NCI-H1417 (cell line): ENCODE measurements at places on chromosomes 1 and 21.

DNA sequence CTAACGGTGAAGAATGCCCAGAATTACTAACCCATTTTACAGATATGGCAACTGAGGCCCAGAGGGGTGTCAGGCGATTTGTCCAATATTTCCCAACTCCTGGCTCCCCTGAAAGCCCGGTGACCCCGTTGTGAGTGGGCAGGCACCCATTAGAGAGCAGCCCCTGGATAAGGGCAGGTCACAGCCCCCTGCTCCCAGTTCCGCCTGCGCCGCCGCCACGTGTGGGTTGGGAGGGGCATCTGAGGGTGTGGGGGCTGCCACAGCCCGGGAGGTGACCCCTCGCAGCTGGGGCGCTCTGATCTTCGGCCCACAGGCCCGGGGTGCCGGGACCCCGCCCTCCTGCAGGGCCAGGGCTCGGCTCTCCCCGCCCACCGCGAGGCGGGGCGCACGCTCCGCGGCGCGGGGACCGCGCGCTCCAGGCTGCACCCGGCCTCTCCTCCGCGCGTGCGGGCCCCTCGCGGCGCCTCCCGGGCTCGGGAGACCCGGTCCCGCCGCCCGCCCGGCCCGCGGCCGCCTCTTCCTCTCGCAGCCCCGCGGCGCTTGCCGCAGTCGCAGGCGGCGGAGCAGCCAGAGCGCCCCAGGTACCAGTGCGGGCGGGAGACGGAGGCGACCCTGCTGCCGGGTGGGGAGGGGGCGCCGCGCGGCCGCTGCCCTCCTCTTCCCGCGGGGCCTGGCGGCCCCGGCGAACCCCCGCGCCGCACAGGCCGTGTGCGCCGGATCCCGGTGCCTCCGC, at the start of gene HTR6:
Gene HTR6, plus strand, starts transcription at position 423 of the 733 bp plus-strand sequence. CDS start 879 bp downstream, outside the sequence.
- no peak for DNase-seq

DNA sequence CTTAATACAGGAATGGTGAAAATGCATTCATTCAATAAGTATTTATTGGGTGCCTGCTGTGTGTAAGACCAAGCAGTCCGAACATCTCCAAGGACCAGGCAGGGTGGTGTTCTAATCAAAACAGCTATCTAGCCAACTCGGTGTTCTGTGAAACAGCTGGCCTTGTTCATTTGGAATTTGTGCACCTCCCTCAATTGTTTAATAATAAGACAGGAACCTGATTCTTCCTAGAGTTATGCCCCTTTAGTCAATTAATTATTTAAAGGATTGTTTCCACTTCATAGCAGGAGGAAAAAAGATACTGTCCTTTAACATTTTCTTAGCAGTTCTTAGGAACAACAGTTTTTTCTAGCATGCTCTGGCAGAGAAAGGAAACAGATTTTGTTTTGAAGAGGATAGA, 30.4 kb downstream of the S100A10 start:
- no peak for DNase-seq

DNA sequence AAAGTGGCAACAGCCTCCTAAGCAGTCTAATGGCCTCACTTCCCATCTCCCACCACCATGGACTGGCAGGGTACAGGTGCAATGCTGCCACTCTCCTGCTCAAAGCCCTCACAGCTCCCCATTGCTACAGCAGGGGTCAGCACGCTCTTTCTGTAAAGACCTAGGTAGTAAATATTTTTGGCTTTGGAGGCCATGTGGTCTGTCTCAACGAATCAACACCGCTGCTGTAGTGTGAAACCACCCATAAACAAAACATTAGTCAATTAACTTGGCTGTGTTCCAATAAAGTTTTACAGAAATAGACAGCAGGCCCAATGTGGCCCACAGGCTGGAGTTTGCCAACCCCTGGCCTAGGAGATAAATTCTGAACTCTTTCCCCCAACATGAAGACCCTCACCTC, 44.6 kb upstream of the TMEM125 start:
- DNase-seq, result no peak

- no peak for DNase-seq
Observed at GRCh38 chr1:111212634-111213335, 12.3 kb upstream of the DENND2D start.

- peak; percentile 72 for DNase-seq
Observed at GRCh38 chr1:210855440-210855839, 278.5 kb downstream of the KCNH1 start.

- no peak for DNase-seq
Observed at GRCh38 chr1:106921186-106921585, 135.3 kb upstream of the PRMT6 start.

DNA sequence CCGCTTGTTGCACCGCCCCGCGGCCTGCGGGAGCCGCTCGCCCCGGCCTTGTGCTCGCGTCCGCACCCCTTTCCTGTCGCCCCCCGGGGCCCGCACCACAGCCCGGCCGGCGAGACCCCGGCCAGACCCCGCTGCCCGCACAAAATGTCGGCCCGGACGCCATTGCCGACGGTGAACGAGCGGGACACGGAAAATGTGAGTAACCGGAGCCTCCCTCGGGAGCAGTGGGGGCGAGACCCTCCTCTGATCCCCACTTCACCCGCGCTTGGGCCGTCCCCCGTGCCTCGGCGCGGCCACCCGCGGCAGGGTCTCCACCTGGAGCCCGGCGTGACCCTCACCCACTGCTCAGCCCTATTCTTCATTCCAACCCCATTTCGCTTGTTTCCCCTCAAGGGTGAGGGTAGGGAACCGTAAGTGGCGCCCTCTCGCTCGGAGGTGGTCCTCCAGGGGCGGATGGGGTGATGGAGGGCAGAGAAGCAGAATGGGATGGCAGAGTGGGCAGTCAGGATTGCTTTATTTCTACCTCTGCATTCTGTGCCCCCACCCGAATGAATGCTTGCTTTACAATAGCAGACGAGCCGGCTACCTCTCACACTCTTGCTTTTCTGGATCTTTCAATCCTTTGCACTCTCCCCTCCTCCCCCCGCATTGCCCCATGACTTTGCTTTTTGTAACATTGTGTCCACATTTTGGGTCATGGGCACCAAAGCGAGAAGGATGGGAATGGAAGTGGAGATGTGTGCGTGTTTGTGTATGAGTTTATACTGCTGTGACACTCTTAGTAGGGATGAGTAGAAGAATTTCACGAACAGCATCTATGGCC, 954 bp downstream of the MARK1 start:
- DNase-seq, result peak; percentile 77

- no peak for DNase-seq
Observed at GRCh38 chr1:2403273-2403672, 9.1 kb downstream of the PEX10 start.

GRCh38 chr1:175317309-175317708, 124.7 kb upstream of the KIAA0040 start:
- no peak for DNase-seq

GRCh38 chr1:85494074-85494903, 29.3 kb upstream of the DDAH1 start:
- DNase-seq, result no peak

- no peak for DNase-seq
Observed at GRCh38 chr1:225909477-225909876, 14.6 kb downstream of the PYCR2 start.

GRCh38 chr1:220451532-220451931, 76.4 kb upstream of the MARK1 start:
- no peak for DNase-seq

DNA sequence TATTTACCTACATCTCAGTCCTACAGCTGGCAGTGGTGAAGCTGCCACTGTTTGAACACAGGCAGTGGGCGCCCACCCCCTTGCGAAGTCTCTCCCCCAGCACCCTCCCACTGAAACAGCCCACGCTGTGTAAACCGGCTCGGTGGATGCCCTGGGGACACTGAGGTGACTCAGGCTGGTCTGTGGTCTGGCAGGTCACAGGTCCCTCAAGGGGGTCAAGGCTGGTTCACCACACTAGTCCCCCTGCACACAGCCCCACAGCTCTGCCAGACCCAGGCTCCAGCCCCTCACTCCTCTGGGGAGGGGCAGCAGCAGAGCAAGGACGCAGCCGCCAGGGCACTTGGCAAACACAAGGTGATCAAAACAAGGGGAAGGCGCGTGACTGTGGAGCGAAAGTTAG, 7.6 kb downstream of the CHD5 start:
- no peak for DNase-seq

- DNase-seq, result peak; percentile 31
Observed at GRCh38 chr1:244918421-244919319, 54.3 kb upstream of the HNRNPU start.

GRCh38 chr1:201268604-201269151, 14.6 kb upstream of the PKP1 start:
- no peak for DNase-seq

DNA sequence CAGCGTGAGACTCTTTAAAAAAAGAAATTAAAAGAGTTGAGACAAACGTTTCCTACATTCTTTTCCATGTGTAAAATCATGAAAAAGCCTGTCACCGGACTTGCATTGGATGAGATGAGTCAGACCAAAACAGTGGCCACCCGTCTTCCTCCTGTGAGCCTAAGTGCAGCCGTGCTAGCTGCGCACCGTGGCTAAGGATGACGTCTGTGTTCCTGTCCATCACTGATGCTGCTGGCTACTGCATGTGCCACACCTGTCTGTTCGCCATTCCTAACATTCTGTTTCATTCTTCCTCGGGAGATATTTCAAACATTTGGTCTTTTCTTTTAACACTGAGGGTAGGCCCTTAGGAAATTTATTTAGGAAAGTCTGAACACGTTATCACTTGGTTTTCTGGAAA, 31.2 kb downstream of the IFNAR1 start:
- DNase-seq, result no peak

GRCh38 chr21:38438462-38438893, 59.8 kb downstream of the ERG start:
- no peak for DNase-seq

GRCh38 chr1:46013581-46013980, 118.8 kb downstream of the PIK3R3 start:
- no peak for DNase-seq

- DNase-seq, result peak; percentile 49
Observed at GRCh38 chr21:21188513-21189195, 190.4 kb downstream of the NCAM2 start.

DNA sequence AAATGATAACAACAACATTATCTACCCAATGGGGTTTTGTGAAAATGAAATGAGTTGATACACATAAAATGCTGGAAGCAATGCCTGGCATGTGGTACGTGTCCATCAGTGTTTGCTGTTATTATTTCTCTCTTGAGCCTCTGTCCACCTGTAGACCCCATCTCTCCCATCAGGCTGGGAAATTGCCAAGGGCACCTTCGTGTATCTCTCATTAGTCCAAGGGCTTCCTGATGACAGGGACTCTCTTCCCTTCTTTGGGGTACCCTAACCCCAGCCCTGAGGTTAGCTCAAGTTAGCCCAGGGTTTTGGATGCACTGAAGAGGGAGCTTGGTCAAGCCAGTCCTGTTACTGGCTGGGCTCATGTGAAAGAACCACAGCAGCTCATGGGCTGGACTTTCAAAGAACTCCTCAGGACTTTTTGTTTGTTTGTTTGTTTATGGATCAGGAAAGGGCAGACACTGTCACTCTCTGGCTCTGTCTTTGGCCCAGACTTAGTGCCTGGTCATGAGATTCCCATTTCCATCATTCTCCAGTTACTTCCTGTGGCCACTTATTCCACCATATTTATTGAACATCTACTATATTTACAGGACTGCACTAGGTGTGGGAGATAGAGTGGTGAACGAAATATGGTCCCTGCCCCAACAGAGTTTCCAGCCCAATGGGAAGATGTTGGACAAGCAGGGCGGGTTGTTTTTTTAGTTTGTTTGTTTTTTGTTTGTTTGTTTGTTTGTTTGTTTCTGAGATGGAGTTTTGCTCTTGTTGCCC, 57.4 kb downstream of the NAV1 start:
- no peak for DNase-seq

DNA sequence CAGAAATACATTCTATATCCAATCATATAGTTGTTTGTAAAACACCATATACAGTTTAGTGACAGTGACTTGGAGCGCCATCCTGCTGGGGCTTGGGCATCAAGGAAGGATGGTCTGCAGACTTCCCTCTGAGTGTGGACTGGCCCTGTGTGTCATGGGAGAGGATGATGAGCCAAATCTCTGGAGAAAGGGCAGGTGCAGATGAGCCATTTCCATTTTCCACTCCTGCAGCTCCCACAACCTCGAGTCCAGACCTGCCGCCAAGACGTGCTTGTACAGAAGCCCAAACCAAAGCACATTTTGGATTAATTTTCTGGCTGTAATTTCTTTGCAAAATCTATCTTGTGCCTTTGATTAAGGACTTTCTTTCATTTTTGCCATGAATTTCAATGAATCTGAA, 48.3 kb upstream of the SLC22A15 start:
- DNase-seq, result no peak

DNA sequence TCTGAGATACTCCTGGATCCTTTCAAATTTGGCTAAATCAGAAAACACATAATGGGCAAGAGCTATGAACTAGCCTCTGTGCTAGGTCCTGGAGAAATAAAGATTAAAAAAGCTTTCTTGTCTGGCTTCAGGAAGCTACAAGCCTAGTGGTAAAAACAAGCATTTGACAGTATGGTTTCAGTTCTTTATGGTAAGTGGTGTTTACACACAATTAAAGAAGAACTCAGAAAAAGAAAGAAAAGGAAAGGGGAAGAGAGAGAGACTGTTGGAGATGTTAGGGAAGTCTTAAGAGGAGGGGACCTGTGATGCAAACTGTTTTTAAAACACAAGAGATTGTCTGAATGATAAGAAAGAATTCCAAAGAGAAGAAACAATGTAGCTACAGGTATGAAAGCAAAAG, 1.8 kb downstream of the OR10J1 start:
- no peak for DNase-seq

- no peak for DNase-seq
Observed at GRCh38 chr1:164748253-164748899, 189.4 kb downstream of the PBX1 start.

- no peak for DNase-seq
Observed at GRCh38 chr1:55010887-55011217, 12.1 kb downstream of the BSND start.

DNA sequence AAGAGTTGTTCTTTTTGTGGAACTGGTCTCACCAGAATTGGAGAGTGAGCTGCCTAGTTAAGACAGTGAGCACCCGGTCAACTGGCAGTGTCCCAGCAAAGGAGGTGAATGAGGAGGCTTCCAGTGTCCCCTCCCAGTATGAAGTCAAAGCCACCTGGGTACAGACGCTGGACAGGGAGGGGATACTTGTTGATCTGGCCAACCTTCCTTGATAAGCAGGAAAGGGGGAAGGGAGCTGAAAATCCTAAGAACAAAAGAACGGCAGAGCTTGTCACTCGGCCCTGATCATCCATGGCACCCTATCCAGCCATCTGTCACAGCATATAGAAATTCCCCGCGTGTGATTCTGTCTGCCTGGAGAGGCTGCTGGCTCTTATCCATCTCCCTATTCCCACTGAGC, 91.5 kb downstream of the SSBP3 start:
- peak; percentile 8 for DNase-seq

DNA sequence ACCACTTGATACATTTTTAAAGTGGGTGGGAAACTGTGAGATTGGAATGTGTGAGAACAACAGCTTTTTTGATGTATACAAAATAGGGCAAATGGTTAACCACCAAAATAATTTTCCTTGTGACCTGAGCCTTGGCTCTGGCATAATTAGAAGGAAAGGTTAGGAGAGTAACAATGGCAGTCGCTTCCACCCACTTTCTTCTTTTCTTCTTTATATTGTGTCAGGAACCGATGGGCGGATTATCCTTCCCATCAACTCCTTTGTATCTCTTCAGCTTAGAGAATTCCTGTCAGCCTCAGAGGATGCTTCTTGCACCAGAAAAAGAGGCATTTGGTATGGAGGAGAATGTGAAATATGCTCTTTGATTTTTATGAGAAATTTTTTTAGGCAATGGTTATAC, 90.6 kb downstream of the SDCCAG8 start:
- no peak for DNase-seq

GRCh38 chr1:114081437-114082303, 72.0 kb downstream of the SYT6 start:
- DNase-seq, result no peak

GRCh38 chr21:36706482-36706852, 7.6 kb downstream of the SIM2 start:
- DNase-seq, result no peak
